Tibial nerve (tissue), 4 donors: ENCODE measurements at places on chromosomes 2 and 18. TPM values are rescaled to one million over a fixed set of nuclear protein-coding genes. Genes with fewer than 3 reads are reported as not detected.

The VWC2L gene
- total RNA-seq = not detected

DNA sequence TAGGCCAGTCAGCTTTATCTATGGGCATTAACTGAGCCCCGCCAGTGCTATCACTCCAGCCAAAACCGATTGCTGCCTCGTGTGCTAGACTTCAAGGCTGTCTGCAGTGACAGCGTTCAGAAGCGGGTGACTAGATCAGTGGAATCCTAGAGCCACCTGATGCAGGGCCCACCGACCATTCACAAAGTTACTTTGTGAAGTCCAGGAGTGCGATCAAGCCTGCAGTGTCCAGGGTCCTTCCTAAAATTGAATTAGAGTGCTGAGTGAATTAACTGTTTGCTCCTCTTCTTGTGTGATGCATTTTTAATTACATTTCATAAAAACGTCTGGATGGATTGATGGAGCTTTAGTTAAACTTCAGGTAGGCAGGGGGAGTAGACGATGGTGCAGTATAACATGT lies 13.9 kb downstream of the PCARE start:
- no peak for DNase-seq

DNA sequence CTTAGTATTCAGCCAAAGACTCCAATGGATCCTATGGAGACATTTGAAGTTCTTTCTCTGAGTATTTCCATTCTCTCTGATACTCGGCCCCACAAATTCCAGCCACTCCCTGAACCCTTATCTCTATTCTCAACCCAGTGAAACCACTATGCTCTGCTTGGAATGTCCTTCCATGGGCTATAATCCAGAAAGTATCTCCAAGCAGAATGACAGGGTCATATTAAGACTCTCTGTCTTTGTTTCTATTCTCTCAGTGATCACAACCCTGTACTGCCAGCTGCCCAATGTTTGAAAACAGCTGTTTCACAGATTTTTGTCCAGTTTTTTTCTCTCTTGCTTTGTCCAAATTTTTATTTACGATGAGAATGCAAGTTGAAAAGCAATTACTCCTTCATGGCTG lies 21.9 kb downstream of the CHMP3 start:
- no peak for DNase-seq

- no peak for DNase-seq
Observed at GRCh38 chr2:219299372-219299760, 9.8 kb downstream of the PTPRN start.

DNA sequence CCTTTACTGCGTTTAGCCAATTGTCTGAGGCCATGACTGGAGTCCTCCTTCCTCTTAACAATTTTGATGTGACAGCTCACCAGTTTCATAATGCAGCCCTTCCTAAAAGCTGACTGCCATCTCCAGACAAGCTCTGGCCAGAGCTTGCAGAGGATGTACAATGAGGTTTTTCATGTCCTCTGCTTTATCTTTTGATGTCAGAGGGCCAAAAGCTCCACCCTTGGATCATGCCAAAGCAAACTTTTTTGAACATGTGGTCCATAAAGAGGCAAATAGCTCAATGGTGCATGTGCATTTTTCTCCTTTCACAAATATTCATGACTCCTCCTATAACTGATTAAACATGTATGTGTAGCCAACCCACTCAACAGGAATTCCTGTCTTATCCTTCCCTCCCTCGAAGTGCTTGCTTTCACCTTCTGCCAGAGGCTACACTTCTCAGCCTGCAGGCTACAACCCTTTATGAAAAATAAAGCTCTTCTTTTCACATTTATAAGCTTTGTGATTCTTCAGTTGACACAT lies 266.2 kb downstream of the FBXO15 start:
- no peak for DNase-seq
